Type B pancreatic cell (in vitro differentiated cells): ENCODE measurements at places on chromosomes 1 and 21. TPM values are rescaled to one million over a fixed set of nuclear protein-coding genes. Genes with fewer than 3 reads are reported as not detected.
A peak's percentile ranks its signal among the peaks of the same experiment; 100 is the strongest.

Gene SMCP
- total RNA-seq: not detected in 2 replicates

Gene ZNF593OS
- total RNA-seq: not detected in 2 replicates

Gene OLFML3
- 7.5 and 30.5 TPM in 2 replicates for total RNA-seq

DNA sequence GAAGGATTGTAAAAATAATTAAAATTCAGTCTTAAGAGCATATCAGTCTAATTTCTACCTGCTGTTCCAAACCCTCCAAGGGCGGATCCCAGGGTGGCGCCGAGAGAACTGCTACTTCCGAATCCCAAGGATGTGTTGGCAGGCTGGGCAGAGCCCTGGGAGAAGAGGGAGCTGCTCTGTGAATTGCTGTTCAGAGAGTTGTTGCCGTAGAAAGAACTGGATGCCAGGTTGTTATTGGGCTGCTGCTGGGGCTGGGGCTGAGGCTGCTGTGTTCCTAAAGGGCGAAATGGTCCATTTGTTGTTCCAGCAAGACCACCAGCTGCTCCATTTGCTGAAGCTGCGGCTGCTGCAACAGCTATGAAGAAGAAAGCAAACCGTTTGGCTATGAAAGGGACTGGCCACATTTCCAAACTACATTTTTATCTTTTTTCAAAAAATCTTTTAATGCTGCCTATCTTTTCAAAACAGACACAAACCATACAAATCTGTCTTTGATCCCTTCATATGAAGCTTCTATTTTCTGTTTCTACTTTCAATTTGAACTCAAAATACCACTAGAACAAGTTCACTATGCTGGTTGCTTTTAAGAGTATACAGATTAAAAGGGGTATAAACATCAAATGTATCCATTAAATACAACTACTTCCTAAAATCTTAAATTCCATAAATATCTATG lies 57.5 kb upstream of the SDC3 start:
- H3K4me3 ChIP-seq: no peak overlapping the region
- H3K27ac ChIP-seq: peak overlapping the region; percentile 37
- no peaks in the 10 kb centered on the region for H3K27me3 ChIP-seq
- H3K4me1 ChIP-seq: peaks cover 31% of the 10 kb centered on the region
- H3K36me3 ChIP-seq: peaks cover 72% of the 10 kb centered on the region
- DNase-seq: no peak

DNA sequence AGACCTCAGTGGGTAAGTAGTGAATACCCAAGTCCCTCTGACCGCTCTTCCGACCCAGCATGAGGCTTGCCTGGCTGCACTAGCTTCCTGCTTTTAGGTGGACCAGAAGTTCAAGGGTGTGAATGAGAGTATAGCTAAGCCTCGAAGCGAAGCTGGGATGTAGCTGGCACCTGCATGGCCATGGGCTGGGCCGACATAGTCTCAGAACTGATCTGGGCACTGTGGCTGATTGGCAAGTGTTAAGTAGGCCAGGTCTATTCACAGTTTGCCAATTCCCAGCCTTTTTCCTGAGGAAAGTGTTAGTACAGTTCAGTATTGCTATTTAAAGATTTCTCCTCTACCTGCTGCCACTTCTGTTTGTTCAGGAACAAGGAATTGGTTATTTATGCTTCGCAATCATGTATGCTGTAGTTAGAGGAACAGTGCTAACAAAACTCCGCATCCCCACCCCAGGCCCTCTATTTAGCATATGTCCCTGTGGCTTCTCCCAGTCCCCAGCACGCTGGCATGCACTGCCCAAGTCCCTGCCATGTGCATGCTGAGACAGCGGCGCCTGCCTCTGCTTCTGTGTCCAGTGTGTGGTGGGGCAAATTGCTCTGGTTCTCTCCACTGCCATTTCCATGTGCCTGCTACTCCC lies 16.3 kb downstream of the SPATA46 start:
- no peaks in the 10 kb centered on the region for H3K27me3 ChIP-seq
- H3K36me3 ChIP-seq: peaks cover 27% of the 10 kb centered on the region
- no peak for DNase-seq
- no peak overlapping the region for H3K27ac ChIP-seq
- no peak overlapping the region for H3K4me3 ChIP-seq
